ENCODE measurements at places on chromosomes 13 and 19.

DNA sequence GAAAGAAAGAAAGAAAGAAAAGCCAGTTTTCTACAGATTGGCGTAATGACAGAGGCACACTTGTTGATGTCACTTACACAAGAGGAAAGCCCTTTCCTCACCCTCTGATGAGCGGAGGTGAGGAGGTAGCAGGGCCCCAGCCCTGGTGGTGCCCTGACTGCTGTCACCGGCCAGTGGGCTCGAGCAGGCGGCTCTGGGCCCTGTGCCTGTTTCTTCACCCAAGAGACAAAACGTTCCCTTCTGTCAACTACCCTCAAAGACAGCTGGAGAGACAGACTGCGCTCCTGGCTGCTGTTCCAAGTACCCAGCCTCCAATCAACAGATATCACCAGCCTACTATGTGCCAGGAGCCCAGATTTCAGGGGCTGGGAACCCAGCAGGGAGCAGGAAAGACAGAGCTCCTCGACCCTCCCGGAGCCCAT, 10.1 kb downstream of the EPS15L1 start:
- no peak for DNase-seq

DNA sequence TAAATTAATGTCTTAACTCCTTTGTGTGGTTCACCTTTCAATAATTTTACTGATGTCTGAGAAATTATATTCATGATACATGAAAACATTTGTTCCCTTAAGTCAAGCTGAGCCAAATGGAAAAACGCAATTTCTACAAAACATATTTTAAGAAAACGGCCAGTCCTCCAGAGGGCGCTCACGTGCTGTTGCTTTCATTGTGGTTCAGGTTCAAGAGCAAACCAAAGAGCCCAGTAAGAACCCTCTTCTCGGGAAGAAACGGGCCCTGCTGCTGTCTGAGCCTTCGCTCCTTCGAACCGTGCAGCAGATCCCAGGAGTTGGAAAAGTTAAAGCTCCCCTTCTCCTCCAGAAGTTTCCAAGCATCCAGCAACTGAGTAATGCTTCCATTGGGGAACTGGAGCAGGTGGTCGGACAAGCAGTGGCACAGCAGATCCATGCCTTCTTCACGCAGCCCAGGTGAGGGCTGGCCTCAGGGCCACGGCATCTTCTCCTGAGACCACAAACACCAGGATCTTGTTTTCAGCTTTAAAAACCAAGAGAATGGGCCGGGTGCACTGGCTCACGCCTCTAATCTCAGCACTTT, 4.3 kb downstream of the FAAP24 start:
- peak; percentile 57 for DNase-seq

- DNase-seq = no peak
Measured at GRCh38 chr19:50171752-50172151, 8.7 kb upstream of the IZUMO2 start.

GRCh38 chr13:60933638-60934037, 482.0 kb downstream of the PCDH20 start:
- DNase-seq = no peak

DNA sequence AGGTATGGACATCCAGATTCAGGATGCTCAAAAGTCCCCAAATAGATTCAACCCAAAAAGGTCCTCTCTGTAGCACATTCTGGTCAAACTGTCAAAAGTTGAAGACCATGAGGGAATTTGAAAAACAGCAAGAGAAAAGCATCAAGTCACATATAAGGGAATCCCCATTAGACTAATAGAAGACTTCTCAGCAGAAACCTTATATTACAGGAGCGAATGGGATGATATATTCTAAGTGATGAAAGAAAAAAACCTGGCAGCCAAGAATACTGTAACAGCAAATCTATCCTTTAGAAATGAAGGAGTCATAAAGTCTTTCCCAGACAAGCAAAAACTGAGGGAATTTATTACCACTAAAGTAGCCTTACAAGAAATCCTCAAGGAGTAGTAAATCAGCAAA, 29.7 kb downstream of the FXYD5 start:
- no peak for DNase-seq

GRCh38 chr13:98420554-98421175, 156.2 kb downstream of the STK24 start:
- DNase-seq = no peak

- no peak for DNase-seq
Measured at GRCh38 chr13:105908586-105908985, 626.9 kb downstream of the EFNB2 start.

- no peak for DNase-seq
Measured at GRCh38 chr19:41421314-41421713, 5.9 kb downstream of the B3GNT8 start.

- DNase-seq = no peak
Measured at GRCh38 chr13:94140511-94140910, 339.0 kb downstream of the DCT start.

GRCh38 chr13:98452851-98453843, 123.8 kb downstream of the STK24 start:
- no peak for DNase-seq

DNA sequence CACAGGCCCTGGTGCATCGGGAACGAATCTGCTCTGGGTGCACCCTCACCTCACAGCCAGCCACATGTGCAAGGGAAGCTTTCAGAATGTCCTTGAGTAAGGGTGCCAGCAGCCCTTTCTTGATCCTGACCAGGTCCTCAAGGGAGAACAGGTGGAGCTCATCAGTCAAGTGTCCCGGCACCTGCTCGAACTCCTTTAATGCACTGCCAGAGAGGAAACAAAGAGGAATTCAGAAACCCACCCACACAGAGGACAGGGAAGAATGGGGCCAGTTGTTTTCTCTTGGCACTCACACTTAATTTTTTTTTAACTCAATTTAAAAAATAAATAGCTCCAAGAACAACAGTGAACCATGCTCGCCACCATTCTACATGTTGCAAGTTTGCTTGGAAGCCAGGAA, 41.7 kb downstream of the RUBCNL start:
- no peak for DNase-seq

- no peak for DNase-seq
Measured at GRCh38 chr13:36992362-36992761, 6.8 kb downstream of the ALG5 start.

GRCh38 chr13:35923347-35923746, 207.8 kb downstream of the DCLK1 start:
- no peak for DNase-seq

DNA sequence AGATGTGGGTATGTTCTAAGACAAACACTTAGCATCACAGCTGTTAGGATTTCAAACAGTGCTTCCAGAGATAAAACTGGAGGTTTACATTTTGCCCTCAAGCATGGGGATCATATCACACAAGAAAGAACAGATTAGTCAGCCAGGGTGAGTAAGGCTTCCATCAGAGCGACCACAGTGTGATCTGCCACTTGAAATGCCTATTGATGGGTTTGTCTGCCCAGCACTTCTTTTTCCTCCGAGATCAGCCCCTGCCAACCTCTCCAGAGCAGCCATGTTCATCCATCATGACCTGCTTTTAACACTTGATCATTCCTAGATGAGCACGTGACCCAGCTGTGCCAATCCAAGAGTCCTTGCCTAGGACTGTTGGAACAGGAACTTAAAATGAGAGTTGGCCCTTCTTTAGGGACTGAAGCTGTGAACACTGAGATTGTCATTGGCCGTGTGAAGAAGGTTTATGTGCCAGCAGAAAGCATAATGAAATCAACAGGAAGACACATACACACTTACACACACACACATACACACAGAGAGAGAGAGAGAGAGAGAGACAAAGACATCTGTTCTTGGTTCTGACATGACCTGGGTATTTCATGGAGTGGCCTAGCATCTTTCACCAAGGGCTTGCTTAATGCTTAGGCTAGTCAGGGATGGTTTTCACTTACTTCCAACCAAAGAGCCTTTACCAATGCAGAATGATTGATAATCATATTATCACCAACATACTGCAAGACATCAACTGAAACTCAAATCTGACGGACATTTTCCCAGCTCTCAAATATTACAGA, 5.2 kb upstream of the CEBPG start:
- DNase-seq = no peak

DNA sequence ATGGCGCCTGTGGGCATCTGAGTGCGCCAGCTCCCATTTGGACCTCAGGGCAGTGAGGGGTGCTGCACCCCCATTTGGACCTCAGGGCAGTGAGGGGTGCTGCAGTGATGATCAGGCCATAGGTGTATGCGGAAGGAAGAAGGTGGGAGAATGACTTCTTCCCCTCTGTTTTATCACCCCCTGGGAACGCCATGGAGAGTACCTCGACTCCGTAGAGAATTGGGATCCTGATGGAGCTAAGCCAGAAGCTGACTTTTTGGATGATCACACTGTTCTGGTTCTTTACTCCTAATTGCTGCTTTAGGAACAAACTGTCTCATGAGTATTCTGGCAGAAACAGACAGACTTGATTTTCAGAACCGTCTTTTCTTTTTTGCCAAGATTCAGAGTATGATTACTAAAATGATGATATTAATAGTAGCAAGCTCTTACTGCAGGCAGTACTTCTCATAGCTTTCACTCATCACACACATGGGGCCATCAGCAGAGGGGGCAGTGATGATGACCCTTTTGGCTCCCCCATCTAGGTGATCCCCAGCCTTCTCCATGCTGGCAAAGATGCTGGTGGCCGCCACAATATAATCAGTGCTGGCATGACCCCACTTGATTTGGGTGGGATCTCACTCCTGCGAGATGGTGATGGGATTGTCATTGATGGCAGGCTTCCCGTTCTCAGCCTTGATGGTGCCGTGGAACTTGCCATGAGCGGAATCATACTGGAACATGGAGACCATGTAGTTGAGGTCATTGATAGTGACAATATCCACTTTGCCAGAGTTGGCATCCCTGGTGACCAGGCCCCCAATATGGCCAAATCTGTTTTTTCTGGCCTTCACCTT, 10.3 kb upstream of the UBAC2 start:
- DNase-seq = no peak

- DNase-seq = no peak
Measured at GRCh38 chr13:21735701-21736401, 65.0 kb downstream of the FGF9 start.

DNA sequence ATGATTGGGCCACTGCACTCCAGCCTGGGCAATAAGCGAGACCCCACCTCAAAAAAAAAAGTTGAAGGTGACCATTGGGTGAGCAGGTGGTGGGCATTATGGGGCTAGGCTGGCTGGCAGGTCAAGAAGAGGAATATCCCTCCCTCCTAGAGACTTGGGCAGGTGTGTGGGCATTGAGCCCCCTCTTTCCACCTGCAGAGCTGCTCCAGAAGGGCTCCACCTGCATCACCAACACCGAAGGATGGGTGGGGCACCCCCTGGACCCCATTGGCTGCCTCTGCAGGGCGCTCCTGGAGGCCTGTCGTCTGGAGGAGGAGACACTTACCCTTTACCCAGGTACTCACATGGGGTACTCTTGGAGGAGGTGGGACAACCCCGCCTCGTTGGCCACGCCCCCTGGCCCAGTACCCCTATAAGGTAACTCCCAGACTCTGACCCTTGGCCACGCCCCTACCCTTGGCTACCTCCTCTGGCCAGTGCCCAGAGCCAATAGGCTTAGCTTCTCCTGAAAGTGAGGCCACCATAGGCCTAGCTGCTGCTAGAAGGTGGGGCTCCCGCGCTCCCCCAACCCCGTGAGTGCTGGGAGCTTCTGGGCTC, 21.9 kb downstream of the ZSWIM4 start:
- DNase-seq = no peak

DNA sequence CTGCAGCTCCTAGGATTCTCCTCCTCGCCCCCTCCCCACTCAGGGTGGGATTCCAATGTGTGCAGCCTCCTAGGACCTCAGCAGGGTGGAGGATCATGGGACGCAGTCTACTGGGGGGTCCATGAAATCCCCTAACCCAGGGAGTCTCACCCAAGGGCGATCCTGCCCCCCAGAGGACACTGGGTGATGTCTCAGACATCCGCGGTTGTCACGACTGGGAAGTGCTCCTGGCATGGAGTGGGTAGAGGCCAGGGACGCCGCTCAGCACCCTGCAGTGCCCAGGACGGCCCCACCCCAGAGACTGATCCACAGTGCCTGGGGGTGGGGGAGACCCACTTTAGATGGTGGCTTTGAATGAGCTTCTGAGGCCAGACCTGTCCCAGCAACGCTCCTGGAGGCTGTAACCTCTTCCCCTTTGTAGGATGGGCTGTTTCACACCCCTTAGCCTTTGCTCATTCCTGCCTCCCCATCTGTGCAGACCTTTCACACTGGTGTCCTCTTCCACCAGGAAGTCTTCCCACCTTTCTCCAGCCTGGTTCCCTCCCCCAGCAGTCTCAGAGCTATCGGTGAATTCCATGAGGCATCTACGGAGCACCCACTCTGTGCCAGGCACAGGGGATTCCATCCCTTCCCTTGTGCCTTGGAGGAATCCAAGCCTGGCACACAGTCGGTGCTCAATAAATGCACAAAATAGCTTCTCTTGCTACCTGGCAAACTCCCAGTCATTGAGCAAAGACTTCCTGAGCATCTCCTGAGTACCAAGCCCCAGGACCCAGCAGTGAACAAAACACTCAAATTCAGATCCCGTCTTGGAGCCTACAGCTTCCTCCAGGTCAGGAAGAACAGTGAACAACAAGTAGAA, 10.5 kb downstream of the SMIM24 start:
- no peak for DNase-seq

GRCh38 chr13:111517641-111518010, 197.2 kb downstream of the TEX29 start:
- no peak for DNase-seq

DNA sequence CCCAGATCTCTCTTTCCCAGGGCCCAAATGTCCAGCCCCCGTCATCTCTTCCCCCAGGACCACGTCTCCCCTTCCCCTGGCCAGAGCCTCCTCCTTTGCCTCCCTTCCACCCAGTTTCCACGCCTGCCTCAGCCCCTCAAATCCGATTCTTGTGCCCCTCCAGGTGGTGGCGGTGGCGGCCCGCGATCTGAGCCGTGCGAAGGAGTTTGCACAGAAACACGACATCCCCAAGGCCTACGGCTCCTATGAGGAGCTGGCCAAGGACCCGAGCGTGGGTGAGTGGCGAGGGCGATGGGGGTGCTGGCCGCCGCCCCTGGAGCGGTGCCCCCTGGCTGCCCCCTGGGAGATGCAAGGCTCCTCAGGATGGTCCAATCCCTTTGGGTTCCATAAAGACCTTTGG, 1.3 kb downstream of the DHDH start:
- no peak for DNase-seq

DNA sequence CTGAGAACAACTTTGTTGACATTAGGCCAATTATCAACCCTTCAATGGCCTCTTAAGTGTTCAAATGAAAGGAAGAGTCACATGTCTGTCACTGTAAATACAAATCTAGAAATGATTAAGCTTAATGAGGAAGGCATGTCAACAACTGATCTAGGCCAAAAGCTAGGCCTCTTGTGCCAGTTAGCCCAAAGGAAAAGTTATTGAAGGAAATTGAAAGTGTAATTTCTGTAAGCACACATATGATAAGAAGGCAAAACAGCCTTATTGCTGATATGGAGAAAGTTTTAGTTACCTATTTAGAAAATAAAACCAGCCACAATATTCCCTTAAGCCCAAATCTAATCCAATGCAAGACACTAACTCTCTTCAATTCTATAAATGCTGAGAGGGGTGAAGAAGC, 604.7 kb downstream of the SLITRK6 start:
- no peak for DNase-seq

GRCh38 chr19:44552324-44552723, 22.8 kb upstream of the CEACAM20 start:
- DNase-seq = no peak

- DNase-seq = no peak
Measured at GRCh38 chr19:32599736-32600157, 18.8 kb downstream of the PDCD5 start.

GRCh38 chr13:21546372-21546771, 57.6 kb downstream of the MICU2 start:
- no peak for DNase-seq
